ENCODE measurements at places on chromosomes 3 and 15. TPM values are rescaled to one million over a fixed set of nuclear protein-coding genes. Genes with fewer than 3 reads are reported as not detected.

DNA sequence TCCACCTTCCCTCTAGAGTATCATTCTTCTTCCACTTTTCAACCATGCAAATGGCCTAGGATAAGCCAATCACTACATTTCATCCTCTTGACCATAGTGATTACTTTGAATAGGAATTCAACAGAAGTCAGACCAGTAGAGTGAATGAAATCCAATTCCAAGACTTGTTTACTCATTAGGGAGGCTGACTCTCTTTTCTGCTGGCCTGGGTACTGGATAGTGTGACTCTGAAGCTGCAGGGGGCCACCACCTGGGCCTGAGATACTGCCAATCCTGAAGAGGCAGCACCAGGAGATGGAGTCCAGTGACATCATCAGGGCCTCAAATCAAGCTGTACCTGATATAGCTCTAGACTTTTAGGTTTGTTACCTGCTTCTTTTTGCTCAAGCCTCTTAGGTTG lies 7.0 kb upstream of the FSTL1 start:
- DNase-seq = no peak
- H3K4me3 ChIP-seq = no peak overlapping the region
- H3K27ac ChIP-seq = no peak overlapping the region
- H3K4me1 ChIP-seq = peaks cover 11% of the 10 kb centered on the region
- H3K27me3 ChIP-seq = peaks cover 18% of the 10 kb centered on the region

- DNase-seq = no peak
- peaks cover 3% of the 10 kb centered on the region for H3K4me1 ChIP-seq
- H3K36me3 ChIP-seq = no peaks in the 10 kb centered on the region
- H3K27me3 ChIP-seq = peaks cover 38% of the 10 kb centered on the region
These were observed 15.9 kb downstream of the IGDCC3 start for GRCh38 chr15:65361708-65362459.

GRCh38 chr3:46926871-46927717 lies 49.5 kb downstream of the CCDC12 start:
- H3K27ac ChIP-seq = peak overlapping the region; percentile 90
- peaks cover 37% of the 10 kb centered on the region for H3K36me3 ChIP-seq
- H3K4me3 ChIP-seq = peak overlapping the region; percentile 61
- H3K27me3 ChIP-seq = no peaks in the 10 kb centered on the region

DNA sequence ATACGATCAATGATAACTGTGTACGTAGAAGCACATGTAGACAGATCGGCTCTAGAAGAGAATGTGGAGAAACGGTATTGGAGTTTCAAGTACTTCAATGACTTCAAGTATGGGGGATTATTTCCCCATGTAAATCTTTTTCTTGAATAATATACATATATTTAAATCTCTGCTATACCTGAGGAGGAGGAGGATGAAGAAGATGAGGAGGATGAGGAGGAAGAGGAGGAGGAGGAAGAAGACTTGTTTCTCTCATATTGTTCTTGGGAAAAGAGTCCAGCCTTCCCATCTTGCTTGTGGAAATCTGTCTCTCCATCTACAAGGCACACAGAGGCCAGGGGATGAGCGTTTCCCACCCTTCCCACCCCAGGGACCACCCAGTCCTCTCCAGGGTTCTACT lies 10.6 kb downstream of the TMEM40 start:
- DNase-seq = no peak
- H3K27me3 ChIP-seq = peaks cover 11% of the 10 kb centered on the region
- H3K36me3 ChIP-seq = no peaks in the 10 kb centered on the region
- H3K4me1 ChIP-seq = peaks cover 10% of the 10 kb centered on the region

DNA sequence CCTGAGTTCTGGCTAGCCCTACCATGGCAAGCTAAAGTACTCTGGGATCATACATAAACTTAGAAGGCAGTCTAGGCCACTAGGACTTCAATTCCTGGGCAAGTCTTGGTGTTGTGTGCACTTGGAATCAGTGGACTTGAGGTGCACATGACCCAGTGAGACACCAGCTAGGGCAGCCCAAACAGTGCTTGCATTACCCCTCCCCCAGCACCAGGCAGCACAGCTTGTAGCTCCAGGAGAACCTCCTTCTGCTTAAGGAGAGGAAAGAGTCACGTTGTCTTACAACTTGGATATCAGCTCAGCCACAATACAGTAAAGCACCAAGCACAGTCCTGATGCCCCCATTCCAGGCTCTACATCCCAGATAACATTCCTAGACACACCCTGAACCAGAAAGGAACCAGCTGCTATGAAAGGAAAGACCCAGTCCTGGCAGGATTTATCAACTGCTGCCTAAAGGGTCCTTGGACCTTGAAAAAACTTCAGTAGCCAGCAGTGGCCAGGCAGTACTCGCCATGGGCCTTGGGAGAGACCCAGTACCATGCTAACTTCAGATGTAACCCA lies 57.2 kb downstream of the MYO9A start:
- peaks cover 1% of the 10 kb centered on the region for H3K4me1 ChIP-seq
- no peak overlapping the region for H3K4me3 ChIP-seq
- H3K27ac ChIP-seq = no peak overlapping the region
- H3K27me3 ChIP-seq = no peaks in the 10 kb centered on the region

DNA sequence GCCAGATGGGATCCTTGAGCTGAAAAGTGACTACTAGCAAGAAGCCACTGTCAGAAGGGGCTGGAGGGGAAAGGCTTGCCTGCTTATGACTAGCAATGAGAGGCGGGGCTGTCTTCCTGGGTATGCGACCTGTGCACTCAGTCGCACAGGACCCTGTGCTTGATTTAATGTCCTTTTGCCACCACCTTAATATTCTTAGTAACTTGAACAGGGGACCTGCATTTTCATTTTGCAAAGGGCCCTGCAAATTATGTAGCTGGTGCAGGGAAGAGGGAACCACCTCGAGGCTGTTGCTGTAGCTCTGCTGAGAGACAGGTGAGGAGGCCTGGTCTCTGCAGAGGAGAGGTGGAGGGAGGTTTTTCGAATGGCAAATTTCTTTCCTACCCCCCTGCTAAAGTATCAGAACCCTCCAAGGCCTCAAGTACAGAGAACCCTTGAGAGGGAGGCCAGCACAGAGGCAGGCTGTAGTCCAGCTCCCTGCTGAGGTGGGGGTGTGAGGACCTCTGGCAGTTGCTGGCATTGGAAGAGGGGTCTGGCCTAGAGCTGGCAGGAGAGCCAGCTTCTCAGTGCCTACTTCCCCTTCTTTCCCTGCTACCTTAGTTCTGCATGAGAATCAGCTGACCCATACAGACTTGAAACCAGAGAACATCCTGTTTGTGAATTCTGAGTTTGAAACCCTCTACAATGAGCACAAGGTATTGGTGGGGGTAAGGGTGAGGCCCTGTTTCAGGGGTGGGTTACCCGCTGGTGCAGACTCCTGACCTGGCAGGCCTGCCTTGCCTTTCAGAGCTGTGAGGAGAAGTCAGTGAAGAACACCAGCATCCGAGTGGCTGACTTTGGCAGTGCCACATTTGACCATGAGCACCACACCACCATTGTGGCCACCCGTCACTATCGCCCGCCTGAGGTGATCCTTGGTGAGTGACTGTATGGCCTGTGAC lies 11.4 kb downstream of the CLK3 start:
- DNase-seq = no peak
- peak overlapping the region; percentile 85 for H3K27ac ChIP-seq
- peaks cover 28% of the 10 kb centered on the region for H3K4me1 ChIP-seq
- H3K27me3 ChIP-seq = no peaks in the 10 kb centered on the region

DNA sequence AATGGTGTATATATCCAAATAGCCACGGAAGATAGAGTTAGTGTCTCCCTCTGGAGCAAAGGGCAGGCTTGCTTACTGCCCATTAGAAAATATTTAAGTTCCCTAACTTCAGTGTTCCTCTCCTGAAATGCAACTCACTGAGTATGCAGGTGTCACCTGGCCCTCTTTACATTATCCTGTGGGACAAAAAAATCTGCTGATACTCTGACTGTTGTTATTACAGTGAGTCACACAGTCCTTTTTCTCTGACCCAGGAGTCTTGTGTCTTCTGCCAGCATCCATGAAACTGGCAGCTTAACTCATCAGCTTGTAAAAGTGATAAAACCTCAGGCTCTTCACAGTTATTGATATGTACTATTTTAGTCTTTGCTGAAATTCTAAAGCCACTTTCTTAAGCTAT lies 42.2 kb upstream of the RASGRF1 start:
- H3K4me1 ChIP-seq = no peaks in the 10 kb centered on the region
- H3K27ac ChIP-seq = no peak overlapping the region
- H3K4me3 ChIP-seq = no peak overlapping the region
- DNase-seq = no peak
- H3K27me3 ChIP-seq = peaks cover 24% of the 10 kb centered on the region
- no peaks in the 10 kb centered on the region for H3K36me3 ChIP-seq

- no peak overlapping the region for H3K27ac ChIP-seq
- H3K4me1 ChIP-seq = no peaks in the 10 kb centered on the region
- H3K27me3 ChIP-seq = peaks cover 60% of the 10 kb centered on the region
- H3K36me3 ChIP-seq = no peaks in the 10 kb centered on the region
- DNase-seq = no peak
These were observed 26.6 kb downstream of the CLDN18 start for GRCh38 chr3:138036572-138036971.

DNA sequence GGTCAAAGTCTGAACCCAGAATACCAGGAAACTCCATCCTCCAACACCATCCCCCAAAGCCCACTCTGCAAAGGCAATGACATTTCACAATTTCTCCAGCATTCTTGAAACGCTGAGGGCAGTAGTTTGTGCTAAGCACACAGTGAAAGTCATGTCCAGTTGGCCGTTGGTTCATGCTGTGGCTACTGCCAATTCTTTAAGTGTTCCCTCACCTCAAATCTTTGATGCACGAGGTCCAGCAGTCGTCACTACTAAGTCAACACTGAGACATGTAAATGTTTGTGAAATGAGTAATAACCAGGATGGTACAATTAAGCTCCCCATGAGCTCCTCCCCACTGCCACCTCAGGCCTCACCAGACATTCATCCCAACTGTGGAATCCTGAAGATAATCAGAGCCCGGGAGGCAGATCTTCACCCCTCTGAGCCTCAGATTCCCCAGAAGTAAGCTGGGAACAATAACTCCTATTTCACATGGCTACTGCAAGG lies 7.0 kb downstream of the SUCLG2 start:
- DNase-seq = no peak
- H3K4me1 ChIP-seq = peaks cover 24% of the 10 kb centered on the region
- peaks cover 79% of the 10 kb centered on the region for H3K36me3 ChIP-seq
- no peaks in the 10 kb centered on the region for H3K27me3 ChIP-seq
- H3K4me3 ChIP-seq = no peak overlapping the region

- peak overlapping the region; percentile 94 for H3K27ac ChIP-seq
- H3K4me1 ChIP-seq = peaks cover 5% of the 10 kb centered on the region
- H3K36me3 ChIP-seq = peaks cover 11% of the 10 kb centered on the region
- peak overlapping the region; percentile 92 for H3K4me3 ChIP-seq
These were observed 739 bp downstream of the SNRPN start for GRCh38 chr15:24955531-24955921.

Gene TXNRD3
- 1.1 TPM for total RNA-seq

Gene SKOR1
- total RNA-seq = 0.89 TPM

Gene MANF
- 86.2 TPM for total RNA-seq

Gene ALG1L2
- 2.7 TPM for total RNA-seq

Gene PRR20G
- total RNA-seq = not detected

Gene CKMT1A
- total RNA-seq = not detected

Gene CCR4
- total RNA-seq = 17.5 TPM

Gene VGLL4
- 33.5 TPM for total RNA-seq

Gene RPL15
- 1,648 TPM for total RNA-seq

Gene TTC21A
- 4.5 TPM for total RNA-seq
